Pons (tissue), 1 donor: ENCODE measurements at places on chromosomes 3 and 15.

DNA sequence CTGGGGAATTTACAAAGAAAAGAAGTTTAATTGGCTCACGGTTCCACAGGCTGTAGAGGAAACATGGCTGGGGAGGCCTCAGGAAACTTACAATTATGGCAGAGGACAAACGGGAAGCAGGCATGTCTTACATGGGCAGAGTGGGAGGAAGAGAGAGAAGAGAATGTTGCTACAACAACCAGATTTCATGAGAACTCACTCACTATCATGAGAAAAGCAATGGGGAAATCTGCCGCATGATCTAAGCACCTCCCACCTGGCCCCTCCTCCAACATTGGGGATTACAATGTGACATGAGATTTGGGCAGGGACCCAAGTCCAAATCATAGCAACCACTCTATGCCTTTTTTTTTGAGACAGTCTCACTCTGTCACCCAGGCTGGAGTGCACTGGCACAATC, 28.8 kb downstream of the PCNP start:
- DNase-seq: no peak

GRCh38 chr3:171980578-171981270, 58.7 kb upstream of the FNDC3B start:
- no peak for DNase-seq

- DNase-seq: peak; percentile 91
These were observed 79.4 kb downstream of the TM4SF4 start for GRCh38 chr3:149553781-149554451.

DNA sequence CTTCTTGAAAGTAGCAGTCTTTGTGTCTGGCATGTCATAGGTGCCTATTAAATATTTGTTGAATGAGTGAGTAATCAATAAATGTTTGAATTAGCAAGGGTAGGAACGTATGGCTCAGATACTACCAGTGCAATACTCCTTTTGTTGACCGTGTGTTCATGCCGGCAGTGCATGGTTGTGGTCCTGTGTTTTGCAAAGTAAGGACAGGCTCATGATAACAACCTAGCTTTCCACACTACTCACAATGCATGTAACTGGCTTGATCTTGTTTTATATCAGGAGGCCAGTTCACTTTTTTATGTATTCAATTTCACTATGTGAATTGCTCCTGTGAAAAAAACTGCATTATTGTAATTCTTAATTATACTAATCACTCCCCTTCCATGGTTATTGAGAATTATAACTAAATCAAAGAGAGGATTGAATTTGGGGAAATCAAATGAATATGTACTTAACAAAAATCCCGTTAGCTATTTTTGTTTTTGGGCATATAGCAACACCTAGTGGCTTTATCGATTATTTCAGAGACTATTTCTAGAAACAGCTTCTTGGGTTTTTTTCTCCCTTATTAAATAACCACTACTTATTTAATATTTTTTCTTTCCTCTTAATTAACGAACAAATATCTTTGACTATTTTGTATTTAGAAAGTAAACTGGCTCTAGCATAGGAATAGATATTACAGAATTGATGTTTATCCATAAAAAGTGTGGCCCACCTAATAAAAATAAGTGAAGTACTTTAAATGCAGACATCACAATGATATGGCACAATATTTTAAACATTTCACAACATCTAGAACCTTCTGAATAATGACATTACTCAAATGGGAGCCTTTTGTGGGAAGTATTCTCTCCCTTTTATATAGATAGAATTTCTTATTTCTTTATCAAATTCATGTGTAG, 218.5 kb downstream of the BBX start:
- DNase-seq: peak; percentile 78

GRCh38 chr15:95169541-95170459, 938.4 kb downstream of the MCTP2 start:
- no peak for DNase-seq

DNA sequence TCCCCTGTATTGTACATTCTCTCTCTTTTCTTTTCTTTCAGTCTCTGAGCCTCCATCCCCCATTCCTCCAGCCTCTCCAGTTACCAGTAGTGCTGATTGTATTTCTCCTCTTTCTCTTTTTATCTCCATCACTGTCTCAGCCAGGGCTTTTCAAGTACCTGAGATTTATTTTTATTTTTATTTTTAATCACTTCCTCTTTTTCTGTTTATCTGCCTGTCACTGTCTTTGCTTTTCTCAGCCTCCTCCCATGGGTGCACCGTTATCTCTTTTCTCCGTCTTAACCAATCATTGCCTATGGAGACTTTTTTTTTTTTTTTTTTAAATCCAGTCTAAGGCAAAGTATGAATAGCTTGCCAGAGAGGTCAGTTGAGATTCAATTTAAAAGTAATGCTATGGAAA, 359.3 kb downstream of the GAP43 start:
- no peak for DNase-seq

DNA sequence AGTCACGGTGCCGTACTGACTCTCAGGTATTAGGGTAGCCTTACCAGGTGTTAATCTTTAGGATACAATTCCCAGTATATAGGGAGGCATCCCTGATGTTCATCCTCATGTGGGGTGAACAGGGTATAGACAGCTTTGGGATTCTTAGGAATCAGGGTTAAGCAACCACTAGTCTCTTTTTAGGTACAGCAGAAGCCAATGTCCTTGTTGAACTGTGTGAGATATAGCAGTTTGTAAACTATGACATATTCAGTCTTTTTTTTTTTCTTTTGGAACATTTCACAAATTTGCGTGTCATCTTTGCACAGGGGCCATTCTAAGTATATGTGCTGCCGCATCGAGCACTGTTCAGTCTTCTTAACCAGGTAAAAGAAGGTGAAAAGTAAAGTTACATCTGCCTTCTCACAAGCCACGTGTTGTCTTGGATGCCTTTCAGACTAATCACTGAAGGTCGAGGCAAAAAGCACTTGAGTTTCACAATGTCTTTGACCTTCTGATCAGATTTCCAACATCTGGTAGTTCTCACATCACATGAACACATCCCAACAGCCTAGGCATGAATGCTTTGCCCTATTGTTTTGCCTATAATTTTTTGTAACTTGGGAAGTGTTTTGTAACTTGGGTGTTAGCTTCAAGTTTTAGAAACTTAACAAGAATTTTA, 17.2 kb downstream of the TSEN2 start:
- no peak for DNase-seq

- DNase-seq: peak; percentile 17
These were observed 33.1 kb downstream of the CEP152 start for GRCh38 chr15:48777645-48778330.

GRCh38 chr15:66593219-66593780, 27.5 kb upstream of the LCTL start:
- no peak for DNase-seq

DNA sequence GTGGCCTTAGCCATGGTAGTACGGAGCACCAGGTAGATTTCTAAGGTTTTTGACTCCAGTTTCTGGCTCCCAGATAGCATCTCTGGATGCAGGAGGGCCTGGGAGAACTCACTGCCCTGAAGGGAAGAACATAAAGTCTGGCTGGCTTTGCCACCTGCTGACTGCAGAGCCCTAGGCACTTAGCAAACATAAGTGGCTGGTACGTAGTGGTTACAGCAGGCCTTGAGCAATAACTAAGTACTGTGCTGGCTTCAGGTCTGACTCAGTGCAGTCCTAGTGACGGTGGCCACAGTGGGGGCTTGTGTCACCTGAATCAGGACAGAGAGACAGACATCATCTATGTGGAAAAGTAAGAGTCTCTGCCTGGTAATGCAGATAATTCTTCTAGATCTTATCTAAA, 871.1 kb downstream of the PDCD6IP start:
- no peak for DNase-seq
